Mesenteric fat pad (tissue), 1 donor: ENCODE measurements at places on chromosomes 3 and 15. TPM values are rescaled to one million over a fixed set of nuclear protein-coding genes. Genes with fewer than 3 reads are reported as not detected.

Gene MED12L
- total RNA-seq, result 0.48 TPM

Gene RBP2
- 5.3 TPM for total RNA-seq

Gene MORC1
- not detected for total RNA-seq

Gene ZPLD1
- not detected for total RNA-seq

Gene CCR4
- 0.48 TPM for total RNA-seq

Gene RYR3
- total RNA-seq, result 0.48 TPM

Gene TTLL13
- not detected for total RNA-seq

Gene CLSTN2
- 44.1 TPM for total RNA-seq

Gene EXD1
- total RNA-seq, result not detected

Gene SLC9C1
- total RNA-seq, result not detected

GRCh38 chr3:42442640-42443039 is 32.2 kb upstream of the LYZL4 start:
- no peak for DNase-seq

GRCh38 chr3:113741086-113741485 is 5.0 kb downstream of the NAA50 start:
- no peak for DNase-seq

- no peak for DNase-seq
Measured at GRCh38 chr3:173221010-173221409, 80.0 kb upstream of the SPATA16 start.

DNA sequence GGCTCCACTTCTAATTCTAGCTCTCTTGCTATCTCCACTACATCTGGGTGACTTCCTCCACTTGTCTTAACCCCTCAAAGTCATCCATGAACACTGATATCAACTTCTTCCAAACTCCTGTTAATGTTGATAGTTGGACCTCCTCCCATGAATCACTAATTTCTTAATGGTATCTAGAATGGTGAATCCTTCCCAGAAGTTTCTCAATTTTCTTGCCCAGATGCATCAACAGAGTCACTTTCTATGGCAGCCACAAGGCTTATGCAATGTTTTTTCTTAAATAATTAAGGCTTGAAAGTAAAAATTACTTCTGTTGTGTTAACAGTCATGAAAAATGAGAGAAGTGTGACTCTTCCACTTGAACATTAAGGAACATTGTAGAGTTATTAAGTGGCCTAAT is 164.3 kb downstream of the PCCB start:
- no peak for DNase-seq

- no peak for DNase-seq
Measured at GRCh38 chr15:32870240-32871033, 152.6 kb downstream of the GREM1 start.

DNA sequence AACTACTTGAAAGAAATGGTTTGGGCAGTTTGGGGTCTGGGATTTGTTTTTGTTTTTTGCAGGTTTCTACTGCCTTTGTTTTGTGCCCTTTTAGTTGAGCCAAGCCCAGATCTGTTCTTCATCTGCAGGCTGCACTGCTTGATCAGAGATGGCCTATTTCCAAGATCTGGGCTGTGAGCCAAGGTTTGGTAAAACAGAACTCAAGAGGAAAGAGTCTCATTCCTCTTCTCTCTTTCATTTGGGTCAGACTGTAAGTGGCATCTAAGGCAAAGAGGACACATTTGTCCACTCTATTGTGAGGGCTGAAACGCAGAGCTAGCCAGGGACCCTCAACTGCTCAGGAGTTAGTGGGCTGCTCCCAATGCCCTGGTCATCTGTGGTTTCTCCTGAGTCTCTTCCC is 104.4 kb upstream of the UBE3A start:
- no peak for DNase-seq

- DNase-seq, result no peak
Measured at GRCh38 chr3:98972720-98973119, 71.2 kb upstream of the DCBLD2 start.

DNA sequence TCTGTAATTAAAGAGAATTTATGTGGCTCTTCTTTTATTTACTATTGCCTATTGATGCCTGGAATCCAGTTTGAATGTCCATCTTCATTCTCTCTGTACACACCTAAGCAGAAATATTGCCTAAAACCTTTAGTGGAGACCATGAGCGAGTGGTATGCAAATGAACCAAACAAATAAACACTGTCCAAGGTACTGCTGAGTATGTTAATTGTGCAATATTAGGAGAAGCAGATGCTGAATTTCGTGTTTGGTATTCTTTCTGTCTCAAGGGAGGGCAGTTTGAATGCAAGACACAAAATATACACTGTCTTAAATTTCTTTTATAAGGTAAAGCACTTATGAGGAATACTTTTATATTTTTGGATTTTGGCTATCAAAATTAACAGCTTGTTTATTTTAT is 440.9 kb downstream of the RBMS3 start:
- DNase-seq, result no peak

DNA sequence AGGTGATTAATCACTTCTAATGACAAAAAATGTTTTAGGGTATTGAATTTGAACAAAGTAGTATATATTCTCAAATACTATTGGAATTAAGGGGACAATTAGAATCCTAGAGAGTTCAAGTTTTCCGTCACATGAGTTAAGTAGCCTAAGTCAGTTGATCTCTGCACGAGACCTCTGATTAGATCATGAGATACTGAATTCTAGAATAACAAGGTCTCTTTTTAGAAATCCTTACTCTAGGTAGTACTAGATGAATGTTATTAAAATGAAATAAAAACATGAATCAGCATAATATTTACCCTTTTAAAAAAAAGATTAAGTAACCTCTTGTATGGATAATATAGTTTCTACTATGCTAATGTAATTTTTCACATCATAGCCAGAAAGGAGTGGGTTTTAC is 43.4 kb downstream of the MYO5A start:
- no peak for DNase-seq

GRCh38 chr3:99108508-99108907 is 207.0 kb upstream of the DCBLD2 start:
- no peak for DNase-seq

GRCh38 chr3:100154171-100154570 is 39.9 kb upstream of the FILIP1L start:
- DNase-seq, result no peak

GRCh38 chr3:37262816-37263393 is 88.5 kb upstream of the LRRFIP2 start:
- no peak for DNase-seq

DNA sequence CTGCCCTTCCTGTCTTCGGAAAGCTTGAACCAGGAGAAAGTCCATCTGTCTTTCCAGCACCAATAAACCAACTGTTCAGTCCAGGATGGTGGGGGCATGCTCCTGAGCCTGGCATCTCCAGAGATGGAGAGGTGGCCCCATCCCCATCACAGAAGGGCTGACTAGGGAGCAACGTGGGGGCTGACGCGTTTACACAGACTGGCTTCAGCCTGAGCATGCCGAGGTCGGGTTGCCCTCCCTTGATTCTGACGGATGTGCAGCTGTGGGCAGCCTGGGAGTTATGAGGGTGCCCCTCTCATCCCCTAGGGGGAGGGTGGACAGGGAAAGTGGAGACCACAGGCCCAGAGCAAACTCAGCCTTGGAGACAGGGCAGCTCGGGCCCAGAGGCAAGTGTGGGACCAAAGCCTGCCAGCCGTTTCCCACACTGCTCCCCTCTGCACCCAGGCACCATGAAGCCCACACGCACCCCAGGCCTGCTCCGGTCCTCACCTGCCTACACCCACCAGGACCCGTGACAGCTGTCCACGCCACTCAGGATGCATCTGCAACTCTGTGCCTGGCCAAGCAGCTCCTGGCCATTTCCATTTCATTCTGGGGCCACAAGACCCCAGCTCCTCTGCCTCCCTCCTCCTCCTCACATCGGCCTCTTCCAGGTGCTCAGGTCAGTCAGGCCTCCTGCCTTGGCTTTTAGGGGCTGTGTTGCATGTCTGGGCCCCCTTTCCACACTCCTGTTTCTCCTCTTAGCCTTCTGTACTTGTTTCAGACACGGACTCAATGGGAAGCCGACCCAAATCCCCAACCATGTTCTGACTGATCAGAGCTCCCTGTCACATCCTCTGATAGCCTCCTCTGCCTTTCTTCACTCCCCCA is 48.2 kb upstream of the SLC41A3 start:
- DNase-seq, result peak; percentile 86

- no peak for DNase-seq
Measured at GRCh38 chr15:56737791-56738190, 4.5 kb upstream of the ZNF280D start.

- no peak for DNase-seq
Measured at GRCh38 chr3:178690571-178690970, 154.3 kb downstream of the KCNMB2 start.

DNA sequence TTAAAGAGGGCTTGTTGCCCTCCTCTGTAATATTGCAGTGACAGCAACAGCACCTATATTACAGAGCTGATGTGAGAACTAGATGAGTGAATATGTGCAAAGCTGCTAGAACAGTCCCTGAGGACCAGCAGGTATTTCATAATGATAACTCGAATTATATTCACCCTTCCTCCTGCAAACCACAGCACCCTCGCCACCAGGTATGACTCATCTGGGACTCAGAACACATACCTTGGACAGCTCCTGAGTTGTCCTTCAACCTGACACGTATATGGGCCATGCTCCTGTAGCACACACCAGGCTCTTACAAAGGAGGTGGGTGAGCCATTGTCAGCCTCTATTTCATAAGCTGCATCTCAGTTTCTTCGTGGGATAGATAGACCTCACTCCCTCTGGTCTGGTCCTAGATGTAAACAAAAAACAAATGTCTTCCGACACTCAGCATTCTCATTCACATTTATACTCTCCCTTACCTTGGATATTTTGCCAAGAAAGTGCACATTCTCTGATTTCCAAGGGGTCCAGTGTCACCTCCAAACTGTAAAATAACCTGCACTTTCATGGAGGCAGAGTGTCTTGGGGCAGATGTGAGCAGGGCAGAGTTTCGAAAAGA is 124.5 kb downstream of the TLE3 start:
- DNase-seq, result no peak

DNA sequence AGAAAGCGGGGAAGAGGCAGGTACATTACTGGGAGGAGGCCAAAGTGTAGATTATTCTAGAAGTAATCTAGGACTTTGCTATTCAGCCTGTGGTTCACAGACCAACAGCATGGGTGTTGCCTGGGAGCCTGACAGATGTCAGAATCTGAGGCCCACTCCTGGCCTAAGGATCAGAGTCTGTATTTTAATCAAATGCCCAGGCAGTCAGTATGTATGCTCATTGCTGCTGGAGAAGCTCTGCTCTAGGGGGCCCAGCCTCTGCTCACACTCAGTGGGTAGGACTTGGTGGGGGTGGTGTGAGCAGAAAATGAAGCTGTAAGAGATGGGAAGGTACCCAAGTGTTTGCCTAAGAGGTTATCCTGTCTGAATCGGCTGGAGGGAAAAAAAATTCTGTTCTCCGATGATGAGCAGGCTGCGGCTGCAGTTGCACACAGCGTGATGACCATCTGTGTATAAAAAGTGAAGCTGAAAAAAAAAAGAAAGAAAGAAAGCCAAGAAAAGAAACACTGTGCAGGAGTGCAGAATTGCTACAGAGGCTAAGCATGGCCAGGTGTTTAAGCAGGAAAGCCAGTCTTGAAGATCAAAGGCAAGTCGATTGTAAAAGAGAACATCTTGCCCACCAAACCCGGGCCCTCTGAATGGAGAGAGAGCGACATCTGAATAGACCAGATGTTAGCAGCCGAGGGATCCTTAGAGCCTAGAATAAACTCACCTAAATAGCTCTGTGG is 65.2 kb downstream of the EIF4E3 start:
- DNase-seq, result no peak

GRCh38 chr3:107110596-107111305 is 266.5 kb upstream of the CCDC54 start:
- no peak for DNase-seq

DNA sequence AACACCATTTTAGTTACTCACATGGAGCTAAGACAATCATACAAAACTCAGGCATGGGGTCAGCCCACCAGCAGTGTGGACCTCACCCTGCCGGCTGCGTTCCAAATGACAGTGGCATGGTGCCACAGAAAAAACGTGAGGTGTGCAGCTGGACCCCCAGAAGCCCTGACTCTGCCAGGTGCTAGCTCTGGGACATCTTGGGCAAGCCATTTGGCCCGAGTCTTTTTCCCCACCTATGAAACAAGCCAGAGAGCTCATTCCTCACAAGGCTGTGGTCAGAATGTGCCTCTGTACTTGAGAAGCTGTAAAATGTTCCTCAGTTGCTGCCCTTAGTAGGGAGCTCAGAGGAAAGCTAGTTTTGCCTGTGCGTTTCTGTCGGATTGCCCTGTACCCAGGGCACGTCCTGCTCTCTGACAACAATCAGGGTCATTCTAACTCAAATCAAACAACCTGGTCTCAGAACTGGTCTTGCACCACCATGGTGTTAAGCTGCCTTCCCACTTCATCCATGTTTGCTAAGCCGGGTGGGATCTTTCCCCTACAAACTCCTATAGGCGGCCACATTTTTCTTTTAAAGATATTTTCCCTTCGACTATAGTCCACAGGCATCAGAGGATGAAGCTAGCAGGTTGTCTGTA is 44.9 kb downstream of the LIPC start:
- DNase-seq, result no peak
